ENCODE measurements at places on chromosomes 12 and 14. TPM values are rescaled to one million over a fixed set of nuclear protein-coding genes. Genes with fewer than 3 reads are reported as not detected.

KLHDC1 gene
- 0.98 TPM for total RNA-seq

FIGNL2 gene
- 0.43 TPM for total RNA-seq

CCDC38 gene
- total RNA-seq: 0.34 TPM

CLEC2D gene
- total RNA-seq: 240 TPM

AMN gene
- 1.0 TPM for total RNA-seq

BDKRB1 gene
- total RNA-seq: not detected

BCL2L2 gene
- total RNA-seq: 1.3 TPM

DNA sequence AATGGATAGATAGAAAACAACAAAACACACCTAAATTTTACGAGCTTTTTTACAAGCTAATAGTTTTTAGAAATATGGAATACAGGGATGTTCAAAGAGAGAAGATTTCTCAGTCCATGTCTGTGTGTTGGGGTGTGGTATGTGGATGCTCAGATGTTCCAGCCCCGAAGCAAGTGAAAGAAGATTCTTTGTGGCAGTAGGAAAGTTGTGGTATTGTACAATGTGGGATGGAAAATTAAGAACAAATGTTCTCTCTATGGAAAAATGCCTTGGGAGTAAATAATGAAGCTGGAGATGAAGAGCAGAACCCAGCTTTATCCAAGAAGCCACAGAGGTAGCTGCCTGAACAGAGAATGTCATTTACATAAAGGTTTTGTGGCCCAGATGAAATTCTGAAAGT, 150.3 kb upstream of the PRKD1 start:
- DNase-seq: no peak

DNA sequence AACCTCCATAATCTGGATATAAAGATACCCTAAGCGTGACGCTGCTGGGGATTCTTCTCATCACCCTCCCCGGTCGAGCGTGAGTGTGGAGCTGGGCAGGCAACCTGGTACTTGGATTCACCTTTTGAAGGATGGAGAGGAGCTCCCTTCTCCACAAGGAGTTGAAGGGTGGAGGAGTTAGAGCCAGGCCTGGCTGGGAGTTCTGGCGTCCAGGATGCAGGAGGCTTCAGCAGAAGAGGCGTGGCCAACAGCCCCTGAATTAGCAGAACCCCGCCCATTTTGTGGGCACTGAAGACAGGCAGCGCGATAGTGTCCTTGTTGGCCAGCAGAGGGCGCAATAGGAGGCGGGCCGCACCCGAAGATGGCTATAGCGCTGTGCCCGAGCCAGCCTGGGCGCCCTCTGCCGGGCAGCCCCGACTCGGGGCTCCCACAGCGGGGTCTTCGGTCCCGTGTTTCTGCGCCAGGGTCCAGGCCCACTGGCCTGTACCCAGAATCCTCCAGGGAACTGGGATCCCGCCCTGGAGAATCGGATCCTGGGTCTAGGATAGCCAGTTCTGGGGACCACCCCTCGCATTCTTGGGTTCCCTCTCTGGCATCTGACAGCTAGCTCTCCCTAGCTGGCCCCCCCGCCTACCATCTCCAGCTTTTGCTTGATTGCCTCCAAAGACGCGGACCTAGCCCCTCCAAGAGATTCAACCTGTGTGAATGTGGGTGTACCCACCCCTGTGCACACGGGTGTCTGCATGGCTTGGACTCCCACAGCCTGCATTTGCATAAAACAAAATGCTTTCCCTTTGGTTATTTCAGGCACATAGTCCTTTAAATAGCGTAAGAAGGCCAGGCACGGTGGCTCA, 26.0 kb upstream of the SMUG1 start:
- DNase-seq: peak; percentile 95

DNA sequence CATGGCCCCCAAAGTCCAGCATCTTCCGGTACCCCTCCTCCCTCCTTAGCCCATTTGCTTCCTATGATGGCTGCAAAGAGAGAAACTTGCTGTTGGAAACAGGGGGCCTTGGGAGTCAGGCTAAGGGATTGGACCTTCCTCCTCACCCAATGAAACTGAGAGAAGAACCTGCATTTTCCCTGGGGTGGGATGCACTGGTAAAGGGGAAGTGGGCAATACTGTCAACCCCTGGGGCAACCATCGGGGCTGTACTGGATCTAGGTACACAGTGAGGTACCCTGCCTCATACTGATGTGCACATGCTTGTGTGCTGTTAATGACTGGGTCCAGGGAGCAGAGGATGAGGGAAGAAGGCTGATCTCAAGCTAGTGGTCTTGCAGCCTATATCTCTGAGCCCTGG, 11.0 kb upstream of the JPH4 start:
- no peak for DNase-seq

- no peak for DNase-seq
These were observed 6.7 kb downstream of the BTBD6 start for GRCh38 chr14:105255021-105255507.

GRCh38 chr14:100239211-100239839, 381 bp downstream of the YY1 start:
- peak; percentile 45 for DNase-seq
